NCI-H345 (cell line): ENCODE measurements at places on chromosomes 5 and 9.

DNA sequence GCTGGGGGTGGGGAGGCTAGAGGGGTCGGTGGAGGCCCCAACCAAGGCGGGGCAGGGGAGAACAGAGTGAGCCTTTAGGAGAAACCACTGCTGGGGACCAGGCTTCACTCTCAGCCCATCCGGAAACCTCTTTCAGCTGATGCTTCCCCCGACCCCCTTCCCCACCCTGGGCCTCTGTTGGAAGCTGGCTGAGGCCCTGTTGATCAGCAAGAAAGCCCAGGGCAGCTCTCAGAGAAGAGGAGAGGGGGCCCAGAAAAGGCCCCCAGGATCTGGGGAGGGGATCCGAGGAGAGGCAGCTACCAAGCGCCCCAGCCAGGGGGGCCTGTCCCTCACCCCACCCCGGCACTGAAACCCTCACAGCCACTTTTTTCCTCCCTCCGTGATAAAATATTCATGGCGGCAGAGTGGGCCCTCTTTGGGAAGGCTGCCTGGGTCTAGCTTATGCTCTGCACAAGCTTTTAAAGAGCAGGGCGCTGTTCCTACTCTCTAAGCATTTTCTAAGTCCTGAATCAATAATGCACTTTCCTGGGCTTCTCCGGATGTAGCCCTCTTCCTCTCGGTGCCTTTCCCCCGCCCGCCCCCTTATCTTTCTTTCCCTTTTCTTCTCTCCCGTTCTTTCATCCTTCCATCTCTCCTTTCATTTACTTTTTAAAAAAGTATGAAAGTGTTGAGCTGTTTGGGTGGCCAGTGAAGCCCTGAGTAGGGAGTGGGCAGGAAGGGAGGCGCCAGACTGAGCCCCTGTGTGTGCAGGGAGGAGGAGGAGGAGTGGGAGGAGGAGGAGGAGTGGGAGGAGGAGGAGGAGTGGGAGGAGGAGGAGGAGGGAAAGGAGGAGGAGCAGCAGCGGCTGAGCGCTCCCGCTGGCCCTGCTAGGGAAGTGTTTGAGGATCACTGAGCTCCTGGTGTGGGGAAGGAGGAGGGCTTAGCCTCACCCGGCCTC, 23.5 kb downstream of the NTNG2 start:
- no peak for DNase-seq

GRCh38 chr9:113817171-113817570, 58.9 kb upstream of the ZNF618 start:
- DNase-seq, result no peak

GRCh38 chr5:150490296-150490669, 17.6 kb upstream of the NDST1 start:
- DNase-seq, result no peak

DNA sequence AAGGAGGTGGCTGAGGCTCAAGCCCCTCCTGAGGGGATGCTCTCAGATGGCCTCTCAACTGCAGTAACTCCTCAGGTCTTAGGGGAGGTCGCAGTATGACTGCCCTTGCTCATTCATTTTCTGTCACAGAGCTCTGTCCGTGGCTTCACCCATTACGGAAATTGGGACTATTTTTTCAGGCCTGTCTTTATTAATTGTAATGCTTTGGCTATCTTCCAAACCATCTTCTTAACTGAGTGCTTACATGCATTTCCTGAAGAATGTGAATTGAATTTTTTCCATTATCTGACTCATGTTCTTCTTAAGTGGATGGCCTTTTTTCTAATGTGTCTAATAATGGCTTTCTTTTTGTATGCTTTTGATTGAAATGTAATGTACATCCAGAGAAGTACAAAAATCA, 36.4 kb upstream of the SV2C start:
- DNase-seq, result no peak

DNA sequence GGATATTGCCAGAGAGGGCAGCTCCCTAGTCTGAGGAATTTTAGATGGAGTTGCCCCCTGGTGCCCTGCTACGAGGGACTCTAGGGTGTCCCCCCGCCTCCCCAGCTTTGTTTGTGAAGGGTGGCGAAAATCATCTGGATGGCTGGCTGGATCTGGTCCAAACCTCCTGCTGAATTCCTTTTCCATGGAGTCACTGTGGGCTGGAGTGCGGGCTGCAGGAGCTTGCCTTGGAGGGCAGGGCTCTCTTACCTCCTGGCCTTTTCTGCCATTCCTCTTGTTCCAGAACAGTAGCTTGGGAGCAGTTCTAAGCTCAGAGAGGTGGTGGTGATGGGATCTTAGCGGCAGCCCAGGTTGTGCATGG, 2.1 kb downstream of the SYNPO start:
- no peak for DNase-seq

- DNase-seq, result peak; percentile 36
Measured at GRCh38 chr5:126383246-126383645, 40.0 kb upstream of the GRAMD2B start.

- DNase-seq, result no peak
Measured at GRCh38 chr9:123997665-123998277, 13.8 kb upstream of the LHX2 start.

DNA sequence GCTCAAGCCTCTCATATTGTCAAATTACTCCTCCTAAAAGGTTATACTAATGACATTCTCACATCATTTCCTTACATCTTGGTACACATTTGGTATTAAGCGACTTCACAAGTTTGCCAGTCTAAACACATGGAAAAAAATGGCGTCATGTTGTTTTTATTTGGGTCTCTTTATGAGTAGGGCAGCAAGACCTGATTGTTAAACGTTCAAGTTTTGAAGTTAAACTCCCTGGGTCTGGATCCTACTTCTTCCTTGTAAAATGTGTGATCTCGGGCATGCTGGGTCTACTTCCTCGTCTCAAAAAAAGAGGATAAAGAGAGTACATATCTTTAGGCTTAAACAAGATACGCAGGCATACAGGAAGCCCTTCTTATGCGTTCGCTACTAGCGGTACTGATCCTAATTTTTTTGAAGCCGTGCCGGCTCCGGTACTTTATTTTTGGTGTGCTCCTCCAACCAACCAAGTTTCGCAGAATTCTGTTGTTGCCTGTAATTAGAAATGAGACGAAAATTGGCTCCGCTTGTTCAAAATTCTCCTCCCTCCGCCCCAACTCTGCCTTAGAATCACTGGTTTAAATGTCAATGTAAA, 596 bp upstream of the CDC37L1 start:
- peak; percentile 23 for DNase-seq

GRCh38 chr9:102124465-102124864, 386.0 kb upstream of the GRIN3A start:
- DNase-seq, result no peak

- DNase-seq, result no peak
Measured at GRCh38 chr5:177124486-177124991, 9.0 kb upstream of the NSD1 start.

DNA sequence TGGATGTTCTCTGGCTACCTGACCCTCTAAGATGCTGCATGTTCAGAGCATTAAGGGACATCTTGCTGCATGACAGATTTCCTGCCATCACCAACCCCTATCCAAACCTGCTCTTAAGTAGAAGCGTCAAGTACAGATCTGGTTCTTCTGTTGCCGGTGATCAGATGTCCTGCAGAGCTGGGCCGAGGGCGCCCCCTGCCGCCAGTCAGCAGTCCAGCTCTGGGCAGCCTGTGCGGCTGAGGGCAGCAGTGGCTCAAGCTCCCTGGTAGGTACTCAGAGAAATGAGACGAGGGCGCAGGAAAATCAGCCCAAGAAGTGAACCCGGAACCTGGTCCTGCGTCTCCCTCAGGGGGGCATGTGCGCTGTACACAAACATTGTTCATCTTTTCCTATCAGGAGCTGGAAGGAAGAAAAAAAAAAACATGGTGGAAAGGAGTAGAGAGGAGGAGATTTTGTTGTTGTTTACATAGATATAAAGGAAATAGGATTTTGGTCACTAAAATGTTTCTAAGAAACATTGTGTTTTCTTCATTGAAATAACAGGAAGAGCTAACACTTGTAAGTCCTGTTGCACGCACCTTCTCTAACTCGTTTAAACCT, 95.8 kb downstream of the CFAP90 start:
- DNase-seq, result no peak

DNA sequence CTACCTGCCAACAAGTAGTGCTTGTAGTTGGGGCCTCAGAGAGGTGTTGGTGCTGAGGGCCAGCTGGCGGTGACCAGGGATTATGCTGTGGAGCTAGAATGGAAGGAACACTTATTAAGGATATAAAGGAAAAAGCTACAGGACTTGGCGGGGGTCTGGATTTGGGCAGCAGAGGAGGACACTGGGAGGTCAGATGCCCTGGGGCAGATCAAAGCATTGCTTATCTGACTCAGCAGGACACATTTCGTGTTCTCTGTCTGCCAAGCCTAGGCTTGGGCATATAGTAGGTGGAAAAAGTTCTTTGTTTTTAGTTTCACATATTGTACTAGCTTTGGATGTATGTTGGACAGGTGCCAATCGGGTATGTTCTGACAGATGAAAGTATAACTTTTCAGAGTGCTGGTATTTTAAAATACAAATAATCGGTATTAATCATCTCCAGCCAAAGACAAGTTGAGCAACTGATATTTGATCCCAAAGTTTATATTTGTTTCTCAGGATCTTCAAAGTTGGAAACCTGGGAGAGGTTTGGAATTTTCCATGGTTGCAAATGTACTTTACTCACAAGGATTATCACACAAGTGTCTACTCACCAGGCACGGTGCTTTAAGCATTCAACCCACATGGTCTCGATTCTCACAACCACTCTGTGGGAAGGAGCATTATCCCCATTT, 69.4 kb downstream of the IQGAP2 start:
- DNase-seq, result no peak

GRCh38 chr5:89930591-89931392, 478.8 kb downstream of the CETN3 start:
- no peak for DNase-seq

DNA sequence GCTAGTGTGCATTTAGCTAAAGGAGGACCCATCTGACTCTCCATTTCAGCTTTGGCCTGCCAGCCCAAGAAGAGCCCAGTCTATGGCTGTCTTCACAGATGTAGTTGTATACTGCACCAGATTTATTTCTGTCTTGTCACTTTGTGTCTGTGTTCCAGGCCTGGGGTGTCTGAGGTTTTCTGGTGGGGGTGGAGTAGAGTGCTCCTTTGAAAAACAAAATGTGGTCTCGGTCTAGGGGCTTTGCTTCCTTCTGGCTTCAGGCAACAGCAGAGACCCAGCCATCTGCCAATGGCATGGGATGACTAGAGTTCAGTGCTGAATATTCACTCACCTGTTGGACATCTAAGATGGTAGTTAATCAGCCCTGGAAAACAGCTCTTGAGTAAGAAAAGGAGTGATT, 10.9 kb downstream of the IGIP start:
- DNase-seq, result no peak

- DNase-seq, result no peak
Measured at GRCh38 chr5:71744009-71744790, 25.1 kb downstream of the CARTPT start.

DNA sequence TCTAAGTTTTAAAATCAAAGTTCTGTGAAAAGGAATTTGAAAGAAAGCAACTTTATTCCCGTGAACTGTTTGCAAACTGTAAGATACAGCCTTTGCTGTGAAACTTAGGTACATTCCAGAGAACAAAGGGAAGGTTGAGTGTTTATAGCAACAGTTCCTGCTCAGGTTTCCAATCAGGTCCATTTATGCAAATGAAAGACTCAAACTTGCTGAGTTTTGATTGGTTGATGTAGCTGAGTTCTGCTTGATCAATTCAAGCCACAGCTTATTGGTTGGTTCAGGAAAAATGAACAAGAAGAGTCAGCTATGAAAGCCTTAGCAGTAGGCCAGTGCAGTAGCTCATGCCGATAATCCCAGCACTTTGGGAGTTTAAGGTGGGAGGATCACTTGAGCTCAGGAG, 37.9 kb downstream of the SLC27A6 start:
- no peak for DNase-seq

DNA sequence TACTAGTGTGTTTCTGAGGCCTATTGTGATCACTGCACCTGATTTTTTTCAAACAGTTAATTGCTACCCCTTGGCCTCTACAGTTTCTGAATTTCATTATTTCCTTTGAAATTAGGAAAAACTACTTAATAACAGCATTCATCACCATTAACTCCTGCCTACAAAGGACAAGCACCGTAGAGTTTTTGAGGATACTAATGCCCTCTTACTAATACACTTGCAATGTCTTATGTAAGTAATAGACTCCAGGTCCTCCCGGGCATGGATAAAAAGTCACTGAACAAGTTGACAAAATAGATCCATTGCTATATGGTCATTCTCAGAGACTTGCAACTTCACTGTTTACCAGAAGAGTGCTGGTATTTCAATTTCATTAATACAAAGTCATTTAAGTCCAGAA, 1172.5 kb downstream of the CDH12 start:
- no peak for DNase-seq

DNA sequence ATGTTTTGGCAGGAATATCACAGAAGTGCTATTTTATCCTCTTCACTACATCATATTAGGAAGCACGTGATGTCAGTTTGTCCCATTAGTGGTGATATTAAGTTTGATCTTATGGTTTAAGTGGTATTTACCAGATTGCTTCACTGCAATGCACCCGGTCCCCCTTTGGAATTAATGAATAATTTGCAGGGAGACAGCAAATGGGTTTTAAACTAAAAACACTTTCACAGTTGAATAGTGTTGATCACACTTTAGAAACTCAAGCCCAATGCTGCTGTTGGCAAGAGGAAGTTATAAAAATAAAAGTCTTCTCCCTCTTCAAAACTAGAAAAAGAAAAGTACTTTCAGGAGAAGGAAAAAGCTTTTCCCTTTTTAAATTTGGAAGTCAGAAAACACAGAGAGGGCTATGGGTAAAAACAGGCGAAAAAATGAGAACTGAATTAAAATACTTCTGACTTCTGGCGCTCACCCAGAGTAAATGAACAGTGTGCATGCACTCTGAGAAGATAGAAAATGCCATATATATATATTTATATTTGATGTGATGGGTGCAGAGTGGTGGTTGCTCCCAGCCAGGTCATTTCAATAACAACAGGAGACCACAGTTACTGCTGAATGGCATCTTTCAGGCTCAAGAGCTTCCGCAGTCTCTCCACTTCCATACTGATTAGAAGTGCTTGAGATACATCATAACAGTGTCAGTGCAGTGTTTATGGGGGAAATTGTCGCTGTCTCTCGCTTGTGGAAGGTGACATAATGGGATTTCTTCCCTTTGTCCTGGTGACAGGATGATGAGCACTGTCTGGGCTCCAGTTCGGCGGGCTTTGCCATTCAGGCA, 278.0 kb downstream of the ZSWIM6 start:
- no peak for DNase-seq

- no peak for DNase-seq
Measured at GRCh38 chr9:36749461-36749860, 176.8 kb downstream of the MELK start.
